Stimulated activated CD4-positive, alpha-beta T cell treated with anti-CD3 and anti-CD28 coated beads, Interleukin-1b, Interleukin-23, amount 100 ng/mL, for 24 hours (primary cell): ENCODE measurements at places on chromosomes 2 and 18.

DNA sequence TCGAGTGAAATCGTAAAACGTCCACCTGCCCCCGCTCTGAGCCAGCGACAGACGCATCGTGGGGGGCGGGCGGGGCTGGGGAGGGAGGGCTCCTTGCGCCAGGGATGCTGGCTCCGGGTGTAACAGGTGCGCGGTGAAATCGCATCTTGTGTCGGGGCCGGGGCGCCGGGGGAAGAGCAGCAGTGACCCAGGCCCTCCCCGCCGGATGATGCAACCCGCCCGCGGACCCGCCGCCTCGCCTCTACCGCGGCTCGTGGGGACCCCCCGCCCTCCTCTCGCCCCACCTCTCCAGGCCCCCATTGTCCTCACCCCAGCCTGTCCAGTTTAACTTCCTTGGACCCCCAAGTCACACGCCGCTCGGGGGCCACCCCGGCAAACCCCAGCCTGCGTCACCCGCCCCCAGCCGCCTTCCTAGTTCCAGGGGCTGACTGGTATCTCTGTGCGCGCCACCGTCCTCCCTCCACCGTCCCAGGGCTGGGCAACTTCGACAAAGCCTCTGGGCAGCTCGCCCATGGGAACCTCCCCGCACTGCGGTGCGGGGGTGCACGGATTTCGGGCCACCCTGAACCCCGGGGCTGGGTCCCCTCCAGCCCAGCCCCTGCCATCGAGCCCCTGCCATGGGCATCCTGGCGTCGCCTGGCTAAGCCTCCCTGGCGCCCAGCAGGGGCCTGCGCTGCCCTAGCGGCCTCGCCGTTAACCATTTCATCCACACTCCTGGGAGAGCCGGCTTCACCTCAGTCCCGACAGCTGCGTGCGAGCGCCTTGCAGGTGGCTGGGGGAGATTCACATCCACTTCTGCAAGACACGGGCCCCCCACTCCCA, 799 bp upstream of the KIF1A start:
- no peak for DNase-seq

DNA sequence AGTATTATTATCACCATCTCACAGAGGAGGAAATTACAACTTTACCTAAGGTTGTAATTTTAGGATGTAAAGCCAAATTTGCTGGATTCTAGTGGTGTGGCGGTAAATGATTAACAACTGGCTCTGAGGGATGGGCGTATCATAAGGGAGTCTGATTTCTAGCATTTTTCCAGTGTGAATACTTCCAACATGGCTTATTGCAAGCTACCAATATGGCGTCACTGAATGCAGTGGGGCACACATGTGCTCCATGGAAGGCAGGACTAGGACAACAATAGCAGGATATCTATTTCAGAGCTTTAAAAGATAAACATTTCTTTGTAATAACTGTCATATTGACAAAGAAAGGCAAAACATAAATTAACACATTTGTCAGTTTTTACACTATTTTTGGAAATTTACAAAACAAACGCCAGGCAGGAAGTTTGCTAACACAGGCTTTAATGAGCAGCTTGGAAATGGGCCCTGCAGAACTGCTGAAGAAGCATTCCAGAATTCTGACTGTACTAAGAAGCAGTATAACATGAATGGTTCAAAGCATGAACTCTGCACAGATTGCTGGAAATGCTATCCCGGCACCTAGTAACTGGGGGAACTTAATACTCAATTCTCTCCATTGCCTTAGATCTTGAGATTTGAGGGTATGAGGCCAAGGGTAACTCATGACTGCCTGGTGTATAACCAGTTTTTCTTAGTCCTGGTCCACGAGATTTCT, 439.3 kb upstream of the MAP2 start:
- DNase-seq, result no peak

- no peak for DNase-seq
These were observed 57.2 kb downstream of the MAP4K3 start for GRCh38 chr2:39379643-39380524.

DNA sequence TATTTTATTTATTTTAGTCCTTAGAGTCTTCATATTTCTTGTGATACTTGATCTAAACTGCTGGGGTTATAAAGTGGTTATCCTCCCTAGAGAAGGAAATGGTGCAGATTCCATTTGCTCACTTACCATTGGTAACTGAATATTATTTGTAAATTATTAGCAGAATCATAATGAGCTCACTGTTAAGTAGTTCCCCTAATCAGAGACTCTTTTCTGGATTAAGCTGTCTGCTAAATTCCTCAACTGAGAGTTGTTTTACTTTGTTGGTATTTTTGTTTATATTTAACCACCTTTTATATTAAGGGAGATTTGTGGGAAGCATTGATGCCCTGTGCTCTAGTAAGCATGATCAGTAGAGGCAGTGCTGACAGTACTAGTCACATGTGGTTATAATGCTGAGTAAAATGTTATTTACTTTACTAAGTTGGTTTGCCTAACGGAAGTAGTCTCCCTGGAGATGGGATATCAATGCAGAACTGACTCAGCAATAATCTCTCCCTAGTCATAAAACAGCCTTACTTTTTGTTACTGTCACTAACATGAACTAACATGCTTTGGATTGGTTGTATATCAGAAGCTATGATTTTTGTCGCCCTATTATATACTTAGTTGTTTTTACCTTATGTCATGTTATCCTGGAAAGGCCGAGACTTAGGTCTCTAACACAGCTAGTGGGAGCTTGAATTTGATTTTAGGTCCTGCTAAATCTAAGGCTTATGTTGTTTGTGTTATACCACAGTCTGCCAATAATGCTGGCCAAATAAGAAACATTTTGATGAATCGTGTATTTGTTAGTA, 166.7 kb downstream of the MCFD2 start:
- DNase-seq, result no peak

DNA sequence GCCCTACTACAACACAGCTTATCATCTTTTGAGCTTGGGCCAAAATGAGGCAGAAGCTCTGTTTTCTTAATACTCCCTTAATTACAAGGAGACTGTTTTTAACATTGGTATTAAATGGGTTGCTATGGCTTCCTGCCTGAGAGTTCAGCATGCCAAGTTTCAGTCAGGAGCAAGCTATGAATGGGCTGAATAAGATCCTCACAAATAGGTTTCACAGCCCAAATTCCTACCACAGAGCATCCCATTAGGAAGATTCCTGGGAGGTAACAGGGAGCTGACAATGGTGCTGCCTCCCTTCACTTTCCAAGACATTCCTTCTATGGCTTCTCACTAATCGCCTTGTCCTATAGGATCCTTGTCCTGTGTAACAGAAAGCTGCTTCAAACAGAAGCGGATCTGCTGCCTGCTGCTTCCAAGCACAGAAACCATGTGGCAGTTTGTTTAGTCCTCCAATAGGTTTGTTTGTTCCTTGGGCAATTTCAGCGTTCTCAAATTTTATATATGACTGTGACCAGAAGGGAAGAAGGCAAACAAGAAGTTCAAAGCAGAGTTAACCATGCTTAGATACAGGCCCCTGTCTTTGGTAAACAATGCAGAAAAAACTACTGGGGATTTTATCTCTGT, 70.9 kb downstream of the NCKAP5 start:
- DNase-seq, result no peak

DNA sequence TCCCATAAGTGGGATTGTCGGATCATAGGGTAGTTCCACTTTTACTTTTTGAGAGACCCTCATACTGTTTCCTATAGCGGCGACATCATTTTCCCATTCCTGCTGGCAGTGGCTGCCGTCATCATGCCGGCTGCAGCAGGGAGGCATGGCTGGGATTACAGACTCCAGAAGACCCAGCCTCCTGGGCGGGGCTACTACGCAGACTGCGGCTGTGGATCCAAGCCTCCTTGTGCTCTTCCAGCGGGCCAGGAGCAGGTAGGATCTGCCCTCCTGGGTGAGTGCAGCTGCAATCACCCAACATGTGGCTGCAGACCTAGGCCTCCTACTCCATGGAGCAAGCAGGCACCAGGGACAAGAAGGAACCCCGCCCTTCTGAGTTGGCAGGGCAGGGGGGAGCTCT, 359.2 kb downstream of the GALR1 start:
- DNase-seq, result no peak

DNA sequence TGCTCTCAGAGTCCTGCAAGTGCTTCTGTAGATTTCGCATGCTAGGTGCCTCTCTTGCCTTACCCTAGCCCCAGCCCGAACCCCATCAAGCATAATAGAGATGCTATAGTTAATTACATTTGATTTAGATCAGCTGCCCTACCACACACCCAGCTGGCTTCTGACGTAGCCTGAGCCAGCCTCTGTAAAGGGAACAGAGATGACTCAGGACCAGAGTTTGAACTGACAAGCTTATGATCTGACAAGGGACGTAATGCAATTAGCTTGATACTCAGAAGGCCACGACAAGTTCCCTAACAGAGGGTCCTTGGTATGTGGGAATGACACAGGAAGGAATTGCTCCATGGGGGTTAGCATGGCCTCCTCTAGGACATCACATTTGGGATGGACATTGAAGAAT, 126.6 kb downstream of the LRATD1 start:
- DNase-seq, result no peak

- DNase-seq, result no peak
These were observed 25.7 kb downstream of the HJURP start for GRCh38 chr2:233828546-233829192.

DNA sequence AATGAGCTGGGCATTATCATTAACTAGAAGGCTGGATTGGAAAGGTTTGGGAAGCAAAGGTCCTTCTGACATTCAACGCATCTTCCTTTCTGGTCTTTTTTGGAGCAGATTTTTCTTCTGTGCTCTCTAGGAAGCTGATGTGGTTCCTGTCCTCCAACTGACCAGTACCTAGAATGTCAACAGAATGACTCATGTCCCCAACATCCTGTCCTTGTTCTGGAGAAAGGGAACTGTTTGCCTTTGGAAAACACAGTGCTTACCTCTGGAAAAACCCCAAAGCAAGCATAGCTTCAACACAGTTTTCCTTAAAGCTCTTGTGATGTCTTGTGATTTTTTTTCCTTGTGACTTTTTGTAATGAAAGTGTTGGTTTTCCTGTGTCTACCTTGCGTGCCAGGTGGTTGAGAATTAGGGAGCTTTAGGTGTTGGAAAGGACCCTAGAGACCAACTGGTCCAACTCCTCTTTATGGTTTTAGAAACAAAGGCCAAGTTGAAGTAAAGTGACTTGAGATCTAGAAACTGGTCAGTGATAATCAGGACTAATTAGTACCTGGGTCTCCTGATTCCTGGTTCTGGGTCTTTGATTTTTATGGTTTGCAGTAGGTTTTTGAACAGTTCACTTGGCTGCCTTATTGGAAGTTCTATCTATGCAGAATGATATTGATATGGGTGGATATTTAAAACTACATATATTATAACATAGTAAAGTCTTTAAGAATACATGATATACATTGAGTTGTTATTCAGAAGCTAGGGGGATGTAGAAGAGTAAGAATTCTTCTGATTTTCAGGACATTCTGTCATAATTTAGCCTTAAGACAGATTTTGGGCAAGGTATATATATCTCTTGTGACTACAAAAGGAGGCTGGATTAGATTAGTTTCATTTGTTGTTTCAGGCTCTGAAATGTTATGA, 70.5 kb downstream of the FMNL2 start:
- no peak for DNase-seq

GRCh38 chr2:197179744-197180498, 130.7 kb downstream of the ANKRD44 start:
- no peak for DNase-seq
